HT1080 (cell line): ENCODE measurements at places on chromosomes 12 and 14. TPM values are rescaled to one million over a fixed set of nuclear protein-coding genes. Genes with fewer than 3 reads are reported as not detected.
A peak's percentile ranks its signal among the peaks of the same experiment; 100 is the strongest.

- no peak for DNase-seq
Measured at GRCh38 chr12:50934981-50935807, 17.1 kb upstream of the HIGD1C start.

DNA sequence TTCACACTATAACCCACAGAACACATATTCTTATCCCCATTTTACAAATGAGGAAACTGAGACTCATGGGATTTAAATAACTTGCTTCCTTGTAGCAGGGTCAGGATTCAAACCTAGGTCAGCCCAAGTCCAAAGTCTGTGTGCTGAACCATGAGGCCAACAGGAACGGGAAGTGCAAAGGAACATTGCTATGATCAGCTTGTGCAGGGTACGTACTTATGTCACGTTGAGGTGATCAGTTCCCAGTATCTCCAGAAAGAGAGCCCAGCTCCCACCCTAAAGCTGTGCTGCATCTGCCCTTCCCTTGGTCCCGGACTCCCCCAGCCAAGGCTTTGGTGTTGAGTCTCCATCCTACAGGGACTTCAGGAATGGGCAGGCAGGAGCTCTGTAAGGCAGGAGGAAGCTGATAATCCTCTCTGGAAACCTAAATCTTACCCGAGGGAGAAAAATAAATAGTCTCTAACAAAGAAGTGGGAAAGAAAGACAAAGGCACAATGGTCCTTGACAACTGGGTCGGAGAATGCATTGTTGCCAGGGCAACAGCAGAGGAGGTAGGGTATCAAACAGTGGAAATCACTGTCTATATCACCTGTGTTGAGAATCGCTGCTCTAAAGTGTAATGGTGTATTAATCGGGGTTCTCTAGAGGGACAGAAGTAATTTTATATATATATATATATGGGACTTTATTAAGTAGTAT lies 82.5 kb upstream of the FICD start:
- DNase-seq = no peak

DNA sequence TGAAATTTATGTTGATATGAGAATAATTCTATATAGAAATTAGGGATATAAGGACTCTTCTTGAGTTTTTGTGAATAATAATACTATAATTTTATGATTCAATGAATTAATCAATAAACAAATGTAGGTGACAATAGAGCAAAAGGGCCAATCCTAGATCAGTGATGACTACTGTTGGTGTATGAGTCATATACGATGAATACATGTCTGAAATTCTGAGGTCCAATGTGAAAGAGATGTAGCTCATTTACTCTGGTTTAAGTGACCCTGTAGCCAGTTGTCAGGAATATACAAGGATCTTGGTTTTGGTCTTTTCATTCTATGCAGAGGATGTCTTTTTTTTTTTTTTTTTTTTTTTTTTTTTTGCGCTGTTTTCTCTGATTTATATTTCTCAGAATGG lies 72.1 kb upstream of the RTL1 start:
- DNase-seq = peak; percentile 23

DNA sequence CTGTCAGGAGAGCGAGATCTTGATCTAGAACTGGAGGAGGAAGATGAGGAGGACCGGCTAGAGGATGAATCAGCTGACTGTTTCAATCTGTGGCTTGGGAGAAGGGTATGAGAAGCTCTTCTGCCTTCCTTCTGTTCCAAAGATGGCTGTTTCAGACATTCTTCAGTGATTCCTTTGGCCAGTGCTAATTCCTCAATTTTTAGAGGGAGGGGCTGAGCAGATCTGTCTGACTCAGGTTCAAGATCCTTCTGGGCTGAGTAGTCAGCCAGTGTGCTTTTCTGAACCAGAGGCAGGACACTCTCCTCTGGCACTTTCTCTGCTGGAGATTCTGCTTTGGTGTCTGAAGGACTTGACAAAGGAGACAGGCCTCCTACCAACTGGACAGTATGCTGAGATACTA lies 15.2 kb downstream of the ACIN1 start:
- no peak for DNase-seq

GRCh38 chr14:65229748-65230728 lies 127.7 kb upstream of the MAX start:
- no peak for DNase-seq

The HOXC12 gene
- total RNA-seq = not detected in 2 replicates

The AGAP2 gene
- 11.2 and 11.6 TPM in 2 replicates for total RNA-seq
